OCI-LY7 (cell line): ENCODE measurements at places on chromosomes 16 and 17. TPM values are rescaled to one million over a fixed set of nuclear protein-coding genes. Genes with fewer than 3 reads are reported as not detected.

- no peak for DNase-seq
Observed at GRCh38 chr17:78248051-78248914, 16.9 kb downstream of the TMEM235 start.

Gene NATD1
- 6.0 and 6.8 TPM in 2 replicates for total RNA-seq

- peak; percentile 66 for DNase-seq
Observed at GRCh38 chr17:40560592-40561293, 4.5 kb downstream of the CCR7 start.

DNA sequence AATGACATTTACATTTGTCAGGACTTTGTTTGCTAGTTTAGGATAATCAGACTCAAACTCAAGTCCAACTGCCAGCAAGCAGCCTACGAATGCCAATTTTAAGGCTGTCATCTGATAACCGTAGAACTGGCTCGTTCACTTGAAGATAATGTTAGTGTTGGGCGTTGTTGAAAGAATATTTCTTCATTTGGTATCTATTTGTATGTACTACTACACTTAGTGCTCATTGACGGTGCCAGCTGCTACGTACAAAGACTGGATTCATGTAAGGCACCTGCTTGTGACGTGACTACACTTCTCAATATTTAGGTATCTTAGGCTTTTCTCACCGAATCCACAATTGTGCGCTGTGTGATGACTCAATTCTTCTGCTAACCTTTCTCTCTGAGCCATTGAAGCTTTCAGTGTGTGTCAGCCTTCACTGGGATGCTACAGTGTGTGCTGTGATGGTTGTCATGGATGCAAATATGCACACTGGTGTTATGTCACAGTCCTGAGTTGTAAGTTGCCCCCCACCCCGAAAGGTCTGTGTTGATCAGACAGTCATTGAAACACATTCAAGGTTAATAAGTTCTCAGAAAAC is 5.7 kb downstream of the ATP2C2 start:
- no peak for DNase-seq

Gene BICDL2
- total RNA-seq, result not detected in 2 replicates

DNA sequence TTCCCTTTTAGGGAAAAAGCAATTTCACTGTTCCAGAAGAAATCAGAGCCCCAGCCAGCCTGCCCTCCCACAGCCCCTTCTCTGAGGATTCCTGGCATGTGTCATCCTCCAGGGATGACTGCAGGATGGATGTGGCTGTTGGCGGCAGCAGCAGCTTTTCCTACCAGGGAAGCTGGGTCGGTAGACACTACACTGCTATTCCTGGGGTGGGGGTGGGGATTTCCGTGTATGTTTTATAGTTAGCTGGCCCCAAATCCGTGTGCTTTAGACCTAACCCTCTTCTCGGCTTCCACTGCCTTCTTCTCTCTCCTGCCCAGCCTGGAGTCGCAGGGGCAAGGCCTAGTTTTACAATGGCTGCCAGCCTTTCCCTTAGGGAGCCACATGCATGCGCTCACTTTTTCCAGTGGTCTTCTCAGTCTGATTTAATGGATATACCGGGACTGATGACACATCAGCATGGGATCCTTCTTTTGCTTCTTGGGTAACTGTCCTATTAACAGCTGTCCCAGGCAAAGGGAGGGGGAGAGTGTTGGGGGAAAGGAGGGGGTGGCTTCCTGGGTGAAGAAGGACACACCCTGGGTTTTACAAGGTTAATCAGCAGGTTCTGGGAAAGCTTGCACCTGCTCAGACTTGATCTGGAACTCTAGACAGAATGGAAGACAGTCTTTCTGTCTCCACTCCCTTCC is 2.7 kb upstream of the NFE2L1 start:
- DNase-seq, result no peak

Gene IGSF6
- 0.22 and 0.30 TPM in 2 replicates for total RNA-seq

DNA sequence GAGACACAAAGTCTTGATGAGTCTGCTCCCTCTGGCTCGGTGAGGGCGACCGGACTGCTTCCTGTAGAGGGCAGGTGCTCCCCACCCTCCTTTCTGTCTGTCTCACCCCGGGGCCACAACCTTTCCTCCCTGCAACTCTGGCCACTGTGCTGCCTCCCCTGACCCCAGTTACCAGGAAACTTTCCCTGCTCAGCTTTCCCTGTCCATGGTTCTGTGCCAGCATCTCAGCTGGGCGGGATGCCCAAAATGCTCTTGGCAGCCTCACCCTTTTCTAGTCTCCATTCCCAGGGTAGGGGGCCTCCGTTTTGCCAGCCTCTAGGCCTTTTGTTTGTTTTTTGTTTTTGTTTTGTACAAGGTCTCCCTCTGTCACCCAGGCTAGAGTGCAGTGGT is 1.4 kb downstream of the PLD2 start:
- DNase-seq, result no peak

- DNase-seq, result no peak
Observed at GRCh38 chr16:4687946-4688673, 5.3 kb upstream of the NUDT16L1 start.

DNA sequence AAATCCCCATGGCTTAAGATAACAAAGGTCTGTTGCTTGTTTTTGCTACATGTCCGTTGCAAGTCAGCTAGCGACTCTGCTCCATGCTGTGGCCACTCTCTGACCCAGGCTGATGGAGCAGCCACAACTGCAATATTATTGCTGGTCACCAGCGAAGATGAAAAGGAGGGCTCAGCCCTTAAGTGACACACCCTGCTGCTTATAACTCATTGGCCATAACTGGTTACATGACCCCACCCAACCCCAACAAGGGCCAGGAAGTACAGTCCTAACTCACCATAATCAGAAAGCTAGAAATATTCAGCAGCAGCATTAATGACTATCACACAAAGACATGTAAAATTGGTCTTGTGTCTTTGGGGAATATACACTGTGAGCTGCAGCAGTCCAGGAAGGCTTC is 224.3 kb downstream of the SOX9 start:
- DNase-seq, result no peak

DNA sequence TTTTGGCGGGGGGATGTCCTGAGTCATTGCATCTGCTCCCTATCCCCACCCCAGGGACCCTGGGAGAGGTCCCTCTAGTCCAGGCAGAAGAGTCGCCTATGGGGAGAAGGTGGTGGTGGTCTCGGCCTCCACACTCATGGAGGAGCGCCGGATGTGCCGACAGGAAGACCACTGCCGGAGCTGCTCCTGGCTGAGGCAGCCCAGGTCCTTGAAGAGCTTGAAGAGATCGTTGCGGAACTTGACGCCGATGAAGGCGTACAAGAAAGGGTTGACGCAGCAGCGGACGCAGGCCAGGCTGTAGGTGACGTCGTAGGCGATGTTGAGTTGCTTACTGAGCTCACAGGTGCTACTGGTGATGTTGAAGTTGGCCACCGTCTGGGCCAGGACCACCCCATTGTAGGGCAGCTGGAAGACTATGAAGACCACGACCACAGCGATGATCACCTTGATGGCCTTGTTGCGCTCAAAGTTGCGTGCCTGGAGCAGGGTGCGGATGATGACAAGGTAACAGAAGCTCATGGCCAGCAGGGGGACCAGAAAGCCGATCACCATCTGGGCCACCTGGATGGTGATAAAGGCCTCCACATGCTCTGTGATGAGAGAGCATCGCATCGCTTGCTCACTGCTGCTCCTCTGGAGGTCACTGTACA is 10.5 kb downstream of the CCR7 start:
- DNase-seq, result no peak

- no peak for DNase-seq
Observed at GRCh38 chr17:37413875-37414519, 7.3 kb downstream of the TADA2A start.

Gene ATMIN
- total RNA-seq, result 23.7 and 26.1 TPM in 2 replicates

Gene PRKCB
- total RNA-seq, result 44.5 and 51.6 TPM in 2 replicates
